ENCODE measurements at places on chromosomes 11 and 22.

GRCh38 chr11:66859686-66860448 lies 3.0 kb downstream of the LRFN4 start:
- DNase-seq = no peak

GRCh38 chr11:43923406-43924111 lies 18.9 kb upstream of the C11orf96 start:
- no peak for DNase-seq

- DNase-seq = no peak
These were observed 16.1 kb downstream of the RPL3 start for GRCh38 chr22:39303358-39303757.

DNA sequence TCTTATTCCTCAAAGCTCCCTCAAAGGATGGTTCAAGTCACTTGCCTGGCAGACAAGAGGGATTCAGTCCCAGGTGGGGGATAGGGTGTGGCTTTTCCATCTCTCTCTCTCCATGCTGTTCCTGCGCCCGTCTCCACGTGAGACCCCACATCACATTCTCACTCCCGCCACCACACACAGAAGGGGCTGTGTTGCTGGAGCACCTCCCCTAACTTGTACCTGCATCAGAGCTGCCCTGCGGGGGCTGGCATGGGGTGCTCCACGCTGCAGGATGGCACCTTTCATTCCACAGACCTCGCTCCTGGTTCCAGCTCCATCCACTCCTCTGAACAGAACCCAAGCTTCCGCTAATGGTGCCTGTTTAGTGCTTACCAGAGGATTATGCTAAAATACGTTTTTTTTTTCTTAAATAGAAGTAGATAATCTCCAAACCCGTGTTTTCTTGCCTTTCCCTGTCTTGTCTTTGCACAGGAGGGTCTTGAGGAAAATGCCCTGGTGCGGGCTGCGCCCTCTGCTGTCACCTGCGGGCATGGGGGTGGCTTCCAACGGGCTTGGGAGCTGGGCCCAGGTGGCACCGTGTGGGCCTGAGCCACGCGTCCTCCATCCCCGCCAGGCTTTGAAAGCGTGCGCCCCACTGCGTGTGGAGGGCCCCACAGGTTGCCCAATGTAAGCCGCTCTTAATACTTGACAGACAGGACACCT lies 985.6 kb downstream of the BRD1 start:
- DNase-seq = no peak

- no peak for DNase-seq
These were observed 183.1 kb downstream of the CHST1 start for GRCh38 chr11:45482331-45482730.

DNA sequence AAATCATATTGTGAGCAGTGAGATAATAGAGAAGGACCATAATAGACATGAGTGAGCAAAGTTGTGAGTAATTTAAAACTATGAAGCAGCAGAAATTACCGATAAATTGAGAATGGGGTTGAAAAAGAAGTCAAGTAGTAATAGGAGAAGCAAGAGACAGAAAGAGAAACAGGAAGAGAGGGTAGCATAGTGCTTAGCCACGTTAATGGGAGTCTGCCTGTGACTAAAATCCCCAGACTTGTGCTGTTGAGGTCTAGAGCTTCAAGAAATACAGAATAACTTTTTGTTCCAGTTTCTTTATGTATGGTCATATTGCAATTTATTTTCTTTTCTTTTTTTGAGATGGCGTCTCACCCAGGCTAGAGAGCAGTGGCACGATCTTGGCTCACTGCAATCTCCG lies 368.7 kb downstream of the METTL15 start:
- no peak for DNase-seq

DNA sequence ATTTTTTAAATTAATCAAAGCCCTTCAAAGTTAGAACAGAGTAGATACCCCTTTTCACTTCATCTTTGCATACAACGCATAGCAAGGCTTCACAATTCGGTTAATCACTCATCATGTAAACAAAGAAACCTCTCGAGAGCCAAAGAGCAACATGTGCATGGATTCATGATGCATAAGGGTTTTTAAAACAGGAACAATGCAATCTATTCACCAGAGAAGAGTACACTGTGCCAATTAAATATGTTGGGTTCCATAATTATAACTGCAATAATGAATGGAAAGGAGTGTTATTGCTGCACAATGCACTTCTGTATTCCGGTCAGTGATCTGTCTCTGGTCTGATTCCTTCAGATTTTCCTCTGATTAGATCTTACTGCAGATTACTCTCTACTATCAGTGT lies 45.3 kb downstream of the CADM1 start:
- DNase-seq = no peak

DNA sequence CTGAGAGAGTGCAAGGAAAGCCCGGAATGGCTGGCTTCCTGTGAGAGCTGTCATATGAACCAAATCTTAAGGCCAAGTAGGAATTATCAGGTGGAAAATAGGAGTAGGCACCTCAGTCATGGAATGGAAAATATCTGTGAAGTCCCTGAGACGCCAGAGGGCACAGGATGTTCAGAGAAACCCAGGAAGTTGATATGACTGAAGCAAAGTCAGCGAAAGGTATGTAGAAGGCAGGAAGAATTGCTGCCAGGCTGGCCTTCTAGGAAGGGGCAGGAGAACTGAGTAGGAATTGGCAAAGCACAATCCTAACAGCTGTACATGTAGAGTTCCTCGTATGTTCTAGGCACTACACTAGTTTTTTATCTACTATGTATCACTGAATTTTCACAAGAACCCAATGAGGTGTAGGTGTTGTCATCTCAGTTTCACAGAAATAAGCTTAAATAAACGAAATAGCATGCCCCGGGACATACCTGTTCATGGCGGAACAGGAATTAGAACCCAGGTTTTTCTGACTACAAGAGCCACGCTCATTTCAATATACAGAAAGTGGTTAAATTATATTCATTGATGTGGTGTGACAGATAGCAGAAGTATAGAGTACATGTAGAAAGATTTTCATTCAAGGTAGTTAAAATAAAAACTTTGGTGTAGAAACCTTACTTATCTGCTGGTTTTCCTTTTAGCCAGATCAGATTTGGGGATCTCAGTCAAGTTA lies 17.0 kb downstream of the HMGXB4 start:
- DNase-seq = no peak

GRCh38 chr11:112401036-112401769 lies 140.5 kb upstream of the PLET1 start:
- DNase-seq = no peak

DNA sequence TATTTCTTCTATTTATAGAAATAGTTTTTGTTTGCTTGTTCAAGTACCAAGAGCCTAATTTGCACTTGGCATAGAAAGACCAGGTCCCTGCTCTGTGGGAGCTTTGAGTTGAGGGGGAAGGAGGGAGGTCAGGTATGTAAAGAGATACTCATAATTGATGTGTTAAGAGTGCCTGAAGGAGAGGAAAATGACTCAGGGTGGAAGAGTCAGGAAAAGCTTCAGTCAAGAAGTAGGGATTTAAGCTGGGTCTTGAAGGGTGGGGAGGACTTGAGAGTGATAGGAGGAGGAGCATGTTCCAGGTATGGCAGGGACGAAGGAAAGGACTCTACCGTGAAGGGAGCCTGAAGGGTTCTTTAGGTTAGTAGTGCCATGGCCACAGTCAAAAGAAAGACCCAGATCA lies 9.0 kb downstream of the RBX1 start:
- no peak for DNase-seq

DNA sequence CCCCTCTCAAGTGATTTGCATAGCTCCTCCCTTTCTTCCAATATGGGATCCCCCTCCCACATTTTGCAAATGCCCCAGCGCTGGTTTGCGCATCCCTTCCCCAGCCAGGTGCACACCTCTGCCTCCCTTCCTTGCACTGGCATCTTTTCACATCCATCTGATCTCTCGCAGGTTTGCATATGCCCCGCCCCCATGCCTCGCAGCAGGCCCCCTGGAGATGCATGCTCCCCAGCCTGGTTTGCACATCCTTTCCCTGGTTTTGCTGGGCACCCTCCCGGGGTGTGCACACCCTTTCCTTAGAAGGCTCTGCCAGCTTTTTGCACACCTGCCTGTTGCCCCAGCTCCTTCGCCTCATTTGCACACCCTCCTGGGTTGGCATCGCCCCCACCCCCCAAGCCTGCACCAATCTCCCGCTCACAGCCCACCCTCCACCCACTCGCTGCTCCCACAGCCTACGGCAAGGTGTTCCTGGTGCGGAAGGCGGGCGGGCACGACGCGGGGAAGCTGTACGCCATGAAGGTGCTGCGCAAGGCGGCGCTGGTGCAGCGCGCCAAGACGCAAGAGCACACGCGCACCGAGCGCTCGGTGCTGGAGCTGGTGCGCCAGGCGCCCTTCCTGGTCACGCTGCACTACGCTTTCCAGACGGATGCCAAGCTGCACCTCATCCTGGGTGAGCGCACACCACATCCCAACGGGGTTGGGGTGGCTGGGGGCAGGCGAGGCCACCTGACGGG lies 917 bp downstream of the RPS6KA4 start:
- DNase-seq = no peak

DNA sequence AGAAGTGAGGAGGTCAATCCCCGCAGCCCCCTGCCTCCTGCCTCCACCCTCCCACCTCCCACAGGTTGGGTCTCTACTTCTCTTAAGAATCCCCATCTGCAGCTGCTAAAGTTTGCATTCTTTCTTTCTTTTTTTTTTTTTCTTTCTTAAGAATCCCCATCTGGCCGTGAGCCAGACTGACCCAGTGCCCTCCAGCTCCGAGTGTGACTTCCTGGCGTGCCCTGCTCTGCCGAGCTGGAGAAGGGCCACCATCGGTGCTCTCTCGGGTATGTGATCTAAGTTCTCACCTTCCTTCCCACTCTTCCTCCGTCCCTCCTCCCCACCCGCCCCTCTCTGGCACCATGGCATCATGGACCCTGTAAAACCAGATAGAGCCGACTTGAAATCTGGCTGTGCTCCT lies 66.7 kb upstream of the LMO1 start:
- no peak for DNase-seq

GRCh38 chr22:40028098-40028425 lies 33.3 kb downstream of the FAM83F start:
- DNase-seq = no peak

DNA sequence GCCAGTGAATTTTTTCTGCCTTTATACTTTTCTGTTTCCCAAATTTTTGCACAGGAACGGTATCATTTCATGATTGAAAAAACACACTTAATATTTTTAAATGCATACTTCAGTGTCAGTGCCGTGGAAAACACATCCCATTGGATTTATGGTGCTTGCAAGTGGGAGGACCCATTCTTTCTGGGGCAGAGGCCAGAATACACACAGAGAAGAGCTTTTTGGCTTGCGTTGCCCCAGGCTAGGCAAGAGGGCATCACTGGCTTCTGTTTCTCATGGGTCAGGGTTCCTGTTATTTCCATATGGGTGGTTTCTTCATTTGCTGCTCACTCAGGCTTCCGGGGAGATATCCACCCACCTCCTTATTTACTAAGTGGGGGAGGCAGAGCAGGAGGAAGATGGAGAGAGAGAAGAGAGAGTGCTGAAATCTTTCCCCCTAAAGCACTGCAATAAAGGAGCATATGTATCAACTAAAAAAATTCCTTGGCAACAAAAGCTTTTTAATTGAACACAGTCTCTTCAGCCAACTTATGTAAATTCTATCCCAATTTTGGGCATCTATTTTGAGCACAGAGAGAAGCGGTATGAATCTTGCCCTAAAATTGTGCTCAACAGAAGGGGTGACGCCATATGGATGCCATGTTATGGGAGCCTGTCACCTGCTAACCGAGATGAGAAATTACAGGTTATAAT lies 66.0 kb upstream of the KIRREL3 start:
- no peak for DNase-seq

DNA sequence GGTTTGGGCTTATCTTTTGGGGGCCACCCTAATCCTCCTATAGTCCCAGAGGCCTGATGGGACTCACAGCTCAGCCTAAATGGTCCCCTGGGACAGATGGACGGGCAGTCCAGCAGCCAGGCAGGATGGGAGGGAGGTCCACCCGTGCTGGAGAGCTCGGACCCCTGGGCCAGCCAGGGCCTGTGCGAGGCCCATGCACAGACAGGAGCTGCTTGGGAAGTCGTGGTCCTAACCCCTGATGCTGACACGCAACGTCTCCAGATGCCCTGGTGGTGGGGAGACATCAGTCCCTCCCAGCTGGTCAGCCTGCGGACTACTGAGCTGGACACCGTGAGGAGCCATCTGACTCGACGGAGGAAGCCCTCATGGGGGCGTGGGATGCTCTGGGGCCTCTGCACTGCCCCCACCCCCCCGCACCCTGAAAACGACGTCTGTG lies 31.2 kb upstream of the MUC5AC start:
- DNase-seq = no peak

DNA sequence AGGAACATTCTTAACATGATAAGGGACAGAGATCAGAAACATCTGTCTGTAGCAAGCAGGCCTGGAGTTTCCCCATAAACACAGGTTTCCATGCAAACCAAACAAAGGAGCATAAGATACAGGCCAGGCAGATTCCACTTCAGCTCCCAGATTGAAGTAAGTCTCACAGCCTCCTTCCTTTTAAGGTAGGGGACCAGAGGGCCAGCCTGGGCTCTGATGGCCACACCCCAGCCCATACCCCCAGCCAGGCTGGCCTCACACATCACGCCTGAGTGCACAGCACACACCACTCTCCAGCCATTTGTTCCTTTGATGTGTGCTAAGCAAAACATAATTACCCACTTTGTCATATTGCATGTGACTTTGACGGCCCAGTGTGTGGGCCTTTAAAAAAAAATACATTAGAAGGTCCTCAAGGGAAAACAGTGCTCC lies 518.7 kb downstream of the NTM start:
- peak; percentile 79 for DNase-seq

DNA sequence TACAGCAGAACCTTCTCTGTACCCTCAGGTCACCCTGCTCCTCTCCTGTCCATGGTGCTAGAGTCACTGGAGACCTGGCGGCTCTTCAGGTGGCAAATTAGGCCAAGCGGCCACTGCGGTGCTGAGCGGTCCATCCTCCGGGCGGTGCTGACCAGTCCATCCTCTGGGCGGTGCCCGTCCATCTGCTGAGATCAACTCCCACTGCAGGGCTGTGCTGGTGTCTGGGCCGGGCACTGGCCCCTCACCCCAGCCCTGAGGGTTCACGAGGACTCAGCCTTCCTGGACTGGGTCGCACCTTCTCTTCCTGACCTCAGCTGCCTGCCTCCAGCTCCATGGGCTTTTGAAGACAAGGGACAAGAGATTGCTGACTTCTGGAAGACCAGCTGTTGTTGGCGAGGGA lies 782.9 kb downstream of the BRD1 start:
- DNase-seq = no peak
